ENCODE measurements at places on chromosomes 12 and 14. TPM values are rescaled to one million over a fixed set of nuclear protein-coding genes. Genes with fewer than 3 reads are reported as not detected.
A peak's percentile ranks its signal among the peaks of the same experiment; 100 is the strongest.

DNA sequence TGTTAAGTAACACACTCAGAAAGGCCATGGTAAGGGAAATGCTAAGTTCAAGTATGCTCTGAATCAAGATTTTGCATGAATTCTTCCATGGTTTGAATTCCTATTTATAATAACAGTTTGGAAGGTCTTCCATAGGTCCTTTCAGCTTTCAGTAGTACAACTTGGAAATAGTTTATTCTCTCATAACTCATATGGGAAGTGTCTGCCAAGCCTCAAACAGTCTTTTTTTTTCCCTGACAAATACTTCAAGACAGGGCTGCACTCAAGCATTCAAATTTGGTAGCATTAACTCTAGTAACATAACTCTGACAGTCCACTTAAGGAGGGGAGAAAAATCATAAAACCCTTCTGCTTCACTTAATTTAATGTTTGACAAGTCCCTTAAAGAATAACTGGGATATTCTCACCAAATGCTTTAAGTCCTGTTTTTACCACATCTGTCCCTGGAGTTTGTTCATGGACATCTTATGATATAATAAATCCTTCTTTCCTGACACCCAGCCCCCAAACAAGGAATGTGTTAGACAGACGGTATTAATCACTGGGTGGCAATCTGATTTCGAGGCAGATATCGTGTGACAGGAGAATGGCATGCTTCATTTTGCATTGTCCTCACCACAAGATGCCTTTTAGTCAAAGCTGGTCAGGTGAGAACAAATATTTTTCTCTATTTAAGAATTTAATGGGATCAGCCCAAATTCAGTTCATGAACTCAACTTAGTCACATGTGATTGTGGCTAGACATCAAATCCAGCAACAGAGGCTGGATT is 165.7 kb downstream of the BMP4 start:
- no peak for DNase-seq

DNA sequence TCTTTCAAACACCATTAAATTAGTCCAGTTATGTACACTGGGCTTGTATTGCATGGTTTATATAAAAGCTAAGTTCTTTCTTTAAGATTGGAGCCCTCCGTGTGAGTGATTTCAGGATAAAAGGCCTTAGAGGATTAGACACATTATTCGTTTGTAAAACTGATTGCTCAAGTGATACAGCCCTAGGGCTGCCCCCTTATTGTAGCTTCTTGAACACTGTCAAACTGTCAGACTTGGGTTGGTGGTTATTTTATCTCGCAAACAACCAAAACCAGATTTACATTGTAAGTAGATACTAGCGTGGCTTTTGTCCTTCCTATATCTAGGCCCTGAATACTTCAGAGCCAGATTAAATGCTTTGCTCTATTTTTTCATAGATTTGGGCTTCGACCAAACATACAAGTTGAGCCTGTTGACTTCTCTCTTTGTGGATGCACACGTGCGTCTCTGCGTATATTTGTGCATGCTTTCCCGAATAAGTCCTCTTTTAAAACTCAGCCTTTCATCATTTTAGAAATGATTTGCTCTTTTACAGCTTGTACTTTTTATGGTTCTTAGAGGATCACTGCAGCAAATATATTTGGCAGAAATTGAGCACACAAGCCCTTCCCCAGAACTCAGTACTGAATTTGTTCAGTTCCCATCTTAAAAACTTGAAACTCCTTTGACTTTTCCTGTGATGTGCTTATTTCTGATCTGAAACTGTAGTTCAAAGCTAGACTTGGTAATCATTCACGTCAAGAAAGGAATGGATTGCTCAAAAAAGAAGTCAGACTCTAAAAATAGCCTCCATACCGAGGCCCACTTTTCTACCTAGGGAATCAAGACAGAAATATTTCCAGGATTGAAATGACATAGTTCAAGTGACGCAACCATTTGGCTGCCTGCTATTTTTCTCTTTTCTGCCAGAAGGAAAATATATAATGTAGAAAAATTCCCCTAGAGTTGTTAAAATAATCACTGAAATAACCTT is 129.5 kb downstream of the ETV6 start:
- DNase-seq = peak; percentile 73

DNA sequence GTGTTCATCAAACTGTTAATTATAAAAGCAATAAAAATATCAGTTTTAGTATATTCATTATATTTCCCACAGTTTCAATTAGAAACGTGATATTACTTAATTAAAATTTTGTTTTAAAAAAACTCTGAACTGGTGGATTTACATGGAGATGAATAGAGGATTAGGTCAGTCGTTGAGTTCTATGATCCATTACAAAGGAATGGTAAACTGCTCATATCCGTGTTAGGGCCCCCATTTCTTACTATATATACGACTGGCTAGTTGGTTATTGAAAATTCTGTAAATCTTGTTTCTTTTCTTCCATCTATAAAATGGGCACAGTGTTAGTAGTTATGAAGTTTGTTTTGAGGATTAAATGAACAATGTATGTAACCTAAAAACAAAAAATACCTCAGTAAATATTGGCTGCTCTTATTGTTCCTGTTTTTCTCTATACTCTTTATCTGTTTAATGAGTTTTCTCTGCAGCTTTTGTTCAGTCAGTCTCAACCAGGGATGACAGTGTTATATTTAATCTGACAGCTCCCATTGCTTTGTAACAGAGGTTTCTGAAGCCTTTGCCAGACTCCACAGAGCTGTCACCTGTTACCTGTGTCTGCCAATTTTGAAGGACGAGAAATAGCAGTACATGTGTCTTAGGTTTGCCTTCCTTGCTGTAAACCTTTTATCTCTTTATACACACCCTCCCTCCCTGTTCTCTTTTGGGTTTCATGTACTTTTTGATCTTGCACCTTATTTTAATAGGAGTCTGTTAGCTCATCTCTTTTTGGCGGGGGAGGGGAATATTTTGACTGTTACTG is 41.5 kb downstream of the FRS2 start:
- no peak for DNase-seq

DNA sequence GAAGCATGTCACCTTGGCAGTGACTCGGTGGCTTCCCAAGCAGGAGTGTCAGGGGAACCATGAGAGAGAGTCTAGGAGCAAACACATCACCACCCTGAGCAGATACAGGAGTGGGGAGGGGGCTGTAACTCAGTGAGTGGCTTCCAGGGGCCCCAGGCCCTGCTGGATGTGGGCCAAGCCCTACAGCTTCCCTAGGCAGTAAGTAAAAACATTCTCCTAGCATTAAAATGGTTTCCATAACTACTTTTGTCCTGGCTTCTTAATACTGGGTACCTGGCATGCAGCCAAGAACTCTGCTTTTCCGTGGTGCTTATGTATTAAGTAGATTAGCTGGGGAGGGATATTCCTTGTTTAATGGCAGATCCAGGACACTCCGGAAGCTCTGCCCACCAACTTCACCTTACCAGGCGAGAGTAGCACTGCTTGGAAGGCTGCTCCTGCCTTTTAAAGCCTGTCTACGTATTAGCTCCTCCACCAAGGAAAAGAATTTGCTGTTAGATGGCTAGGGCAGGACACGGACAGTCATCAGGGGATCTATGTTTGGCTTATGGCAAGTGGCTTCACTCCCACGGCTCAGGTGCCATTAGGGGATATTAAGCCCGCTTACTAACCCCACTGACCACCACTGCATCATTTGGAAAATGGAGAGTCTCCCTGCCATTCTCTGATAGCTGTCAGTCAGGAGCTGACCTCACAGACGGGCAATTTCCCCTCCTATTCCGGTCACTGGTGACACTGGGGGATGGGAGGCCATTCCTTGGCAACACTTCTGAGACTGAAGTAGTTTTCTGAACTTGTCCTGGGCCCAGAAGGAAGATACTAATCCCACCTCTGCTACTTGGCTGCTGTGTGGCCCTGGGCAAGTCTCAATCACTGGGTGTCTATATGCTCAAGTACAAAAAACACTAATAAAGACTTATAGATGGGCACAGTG is 22.8 kb downstream of the OTUB2 start:
- no peak for DNase-seq

- no peak for DNase-seq
These were observed 2.4 kb upstream of the NUMB start for GRCh38 chr14:73460691-73461127.

- DNase-seq = no peak
These were observed at the start of gene RNASE8 for GRCh38 chr14:21057803-21058675. Gene RNASE8, plus strand, starts transcription at chr14:21057822. Its CDS starts 71 bp downstream, at chr14:21057893.

DNA sequence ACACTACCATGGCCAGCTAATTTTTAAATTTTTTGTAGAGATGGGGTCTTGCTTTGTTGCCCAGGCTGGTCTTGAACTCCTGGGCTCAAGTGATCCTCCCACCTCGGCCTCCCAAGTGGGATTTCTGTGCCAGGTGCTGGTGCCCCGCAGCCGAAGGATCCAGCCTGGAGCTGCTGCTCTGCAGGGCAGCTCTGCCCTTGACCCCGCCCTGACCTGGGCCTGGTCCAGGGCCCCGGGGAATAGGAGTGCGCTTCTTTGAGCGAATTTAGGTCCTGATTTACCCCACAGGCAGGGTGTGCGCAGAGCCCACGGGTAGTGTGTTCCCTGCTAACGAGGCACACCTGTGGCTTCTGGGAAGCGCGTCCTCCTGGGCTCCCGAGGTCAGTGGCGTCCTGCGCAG is 15.2 kb downstream of the ACADS start:
- DNase-seq = no peak

GRCh38 chr12:21786041-21786531 is 11.6 kb upstream of the KCNJ8 start:
- DNase-seq = no peak

DNA sequence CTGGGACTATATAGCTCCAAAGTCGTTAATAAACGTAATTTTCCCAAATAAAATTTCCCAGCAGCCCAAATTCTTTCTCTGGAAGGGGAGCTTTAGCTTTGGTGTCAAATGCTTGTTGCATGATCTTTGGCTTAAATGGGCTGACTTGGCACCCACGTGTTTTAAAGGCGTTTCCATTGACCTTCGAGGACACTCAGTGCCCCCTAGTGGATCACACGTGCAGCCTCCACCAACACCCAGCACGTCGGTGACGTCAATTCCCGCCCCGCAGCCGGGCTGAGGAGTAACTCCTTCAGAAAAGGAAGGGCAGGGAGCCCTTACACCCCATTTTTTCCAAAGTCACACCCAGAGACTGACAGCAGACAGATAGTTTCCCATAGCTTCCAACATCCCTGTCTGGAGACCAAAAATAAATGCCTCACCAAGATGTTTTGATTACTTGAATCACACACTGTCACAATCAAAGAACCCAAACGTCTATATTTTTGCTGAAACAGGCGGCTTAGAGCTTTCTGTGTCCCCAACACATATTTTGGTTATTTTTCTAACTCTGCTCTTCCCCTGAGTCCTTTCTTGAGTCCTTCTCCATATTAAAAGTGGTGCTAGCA is 707.9 kb downstream of the AACS start:
- DNase-seq = no peak

GRCh38 chr12:39852346-39852745 is 232.7 kb upstream of the ABCD2 start:
- DNase-seq = no peak

DNA sequence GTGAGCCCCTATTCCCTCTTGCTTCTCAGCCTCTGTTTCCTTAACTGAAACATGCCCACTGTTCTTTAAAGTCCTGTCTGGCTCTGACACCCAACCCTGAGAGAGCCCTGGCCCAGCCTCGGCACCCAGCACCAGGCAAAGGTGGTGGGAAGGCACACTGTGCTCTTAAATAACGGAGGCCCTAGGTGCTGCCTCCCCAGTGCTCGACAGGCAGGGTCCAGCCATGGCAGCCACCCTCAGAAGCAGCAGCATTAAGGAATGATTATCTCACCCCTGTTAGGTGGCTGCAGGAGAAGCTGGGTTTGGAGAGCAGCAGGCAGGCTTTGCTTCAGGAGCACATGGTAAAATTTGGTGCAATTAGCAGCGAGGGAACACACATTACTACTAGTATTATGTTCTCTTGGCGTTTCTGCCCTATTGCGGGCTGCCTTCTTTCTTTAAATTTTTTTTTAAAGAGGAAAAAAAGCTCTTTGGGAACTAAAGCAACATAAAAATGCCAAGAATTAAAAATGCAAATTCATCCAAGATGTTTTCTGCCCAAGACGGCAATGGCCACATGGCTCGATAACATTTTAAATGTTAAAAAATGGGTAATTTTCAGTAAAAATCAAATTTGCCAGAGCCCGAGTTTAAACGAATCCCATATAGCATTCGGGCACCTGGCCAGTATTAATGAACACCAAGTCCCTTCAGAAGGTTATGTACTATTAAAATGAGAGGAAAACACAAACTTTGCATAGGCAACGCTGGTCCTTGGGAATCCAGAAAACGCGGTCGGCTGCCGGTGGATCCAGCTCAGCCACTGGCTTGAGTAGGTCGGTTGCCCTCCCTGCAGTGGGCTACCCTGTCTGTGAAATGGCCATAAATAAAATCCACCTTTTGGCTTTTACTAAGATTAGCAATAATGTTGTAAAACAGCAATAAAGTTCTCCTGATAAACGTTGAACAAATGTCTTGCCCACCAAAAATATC is 152.2 kb downstream of the BCL11B start:
- DNase-seq = no peak

GRCh38 chr12:82651489-82651888 is 35.2 kb upstream of the TMTC2 start:
- DNase-seq = no peak

GRCh38 chr12:7322599-7322998 is 18.7 kb downstream of the ACSM4 start:
- DNase-seq = no peak

DNA sequence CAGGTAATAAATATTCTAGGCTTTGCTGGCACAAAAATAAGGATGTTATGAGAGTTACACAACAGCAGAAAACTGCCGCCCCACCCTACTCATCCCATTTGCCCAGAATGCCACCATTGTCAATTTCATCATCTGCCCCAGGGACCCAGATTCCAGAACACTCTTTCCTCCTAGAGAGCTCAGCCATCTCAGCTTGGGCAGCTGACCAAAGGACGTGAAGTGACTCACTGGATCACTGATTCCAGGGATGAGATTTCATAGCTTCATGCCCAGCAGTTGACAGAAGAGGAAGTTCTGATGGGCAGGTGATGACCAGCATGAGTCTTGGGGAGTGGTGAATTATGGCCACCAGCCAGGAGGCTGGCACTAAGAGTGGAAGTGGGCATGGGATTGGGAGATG is 450.3 kb downstream of the RMST start:
- DNase-seq = no peak

BMP4 gene
- polyA plus RNA-seq = 14.9 TPM

FAM186B gene
- polyA plus RNA-seq = 1.8 TPM

ACOT4 gene
- 0.29 TPM for polyA plus RNA-seq

MSI1 gene
- 4.4 TPM for polyA plus RNA-seq

JPH4 gene
- 0.66 TPM for polyA plus RNA-seq

KRT73 gene
- not detected for polyA plus RNA-seq

CCDC175 gene
- polyA plus RNA-seq = not detected

SSTR1 gene
- 0.09 TPM for polyA plus RNA-seq

LRTM2 gene
- 0.81 TPM for polyA plus RNA-seq
